ENCODE measurements at places on chromosomes 4 and X. TPM values are rescaled to one million over a fixed set of nuclear protein-coding genes. Genes with fewer than 3 reads are reported as not detected.

DNA sequence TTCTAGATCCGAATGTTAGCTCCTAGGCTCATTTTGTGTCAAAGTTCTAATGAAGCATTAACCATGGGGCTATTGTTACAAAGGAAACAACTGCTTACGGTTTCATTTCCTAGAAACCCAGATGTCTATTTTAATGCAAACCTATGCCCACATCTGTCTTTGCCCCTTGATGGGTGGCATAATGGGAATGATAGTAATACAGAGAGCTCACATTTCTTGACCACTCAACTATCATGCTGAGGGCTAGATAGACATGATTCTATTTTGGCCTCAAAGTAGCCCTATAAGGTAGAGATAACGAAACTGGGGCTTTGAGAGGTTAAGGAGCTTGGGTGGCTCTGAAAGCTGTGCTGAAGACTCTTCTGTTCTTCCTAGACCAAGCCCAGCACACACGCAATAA, 1.9 kb downstream of the TLR7 start:
- DNase-seq, result no peak

- DNase-seq, result no peak
Observed at GRCh38 chr4:65880594-65880993, 210.3 kb upstream of the EPHA5 start.

DNA sequence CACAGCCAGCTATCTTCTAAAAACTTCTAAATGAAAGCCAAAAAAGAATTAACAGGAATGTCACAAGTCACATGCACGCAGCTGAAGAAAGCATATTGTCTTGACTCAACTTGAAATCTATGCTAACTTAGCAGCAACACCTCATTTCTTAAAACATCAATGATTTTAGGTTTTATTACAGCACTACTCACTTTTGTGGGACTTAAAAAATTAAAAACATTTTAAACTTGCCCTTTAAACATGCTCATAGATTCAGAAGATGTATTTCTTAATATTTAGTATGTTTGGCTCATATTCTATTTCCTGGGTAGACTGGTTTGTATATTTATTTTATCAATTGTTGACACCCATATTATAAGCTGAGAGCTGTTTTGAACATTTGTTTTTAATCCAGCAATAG, 279.4 kb downstream of the NKX6-1 start:
- DNase-seq, result no peak

The TMEM144 gene
- total RNA-seq, result 7.3 TPM

The CXXC4 gene
- total RNA-seq, result 0.32 TPM

GRCh38 chr4:163233321-163233720, 66.6 kb upstream of the NAF1 start:
- DNase-seq, result no peak
